A549 treated with Mapracorat at 1 μM for 4 hours (cell line): ENCODE measurements at places on chromosomes 11 and 22. TPM values are rescaled to one million over a fixed set of nuclear protein-coding genes. Genes with fewer than 3 reads are reported as not detected.

The SIPA1 gene
- total RNA-seq: 11.8 to 19.3 TPM (median 17.9 TPM) in 5 replicates

The ANO9 gene
- 0.64 to 1.3 TPM (median 0.88 TPM) in 5 replicates for total RNA-seq

The TRAPPC4 gene
- total RNA-seq: 56.5 to 66.9 TPM (median 60.0 TPM) in 5 replicates

The PTPRCAP gene
- 0.24 to 0.72 TPM (median 0.29 TPM) in 4 of 5 replicates, not detected in the other for total RNA-seq

The PRG3 gene
- not detected in 5 replicates for total RNA-seq

The OR2AG2 gene
- total RNA-seq: 0.03 TPM in 1 of 5 replicates, not detected in the others

The SLN gene
- total RNA-seq: 1.1 to 2.9 TPM (median 1.4 TPM) in 5 replicates

The TSKU gene
- 109 to 152 TPM (median 142 TPM) in 5 replicates for total RNA-seq

The ART1 gene
- total RNA-seq: not detected in 5 replicates

The TRIM29 gene
- total RNA-seq: 19.3 to 24.1 TPM (median 22.6 TPM) in 5 replicates

The CFAP300 gene
- 5.4 to 7.2 TPM (median 6.1 TPM) in 5 replicates for total RNA-seq

The TSGA10IP gene
- not detected in 5 replicates for total RNA-seq

The DDTL gene
- total RNA-seq: 1.6 to 2.1 TPM (median 1.9 TPM) in 5 replicates

The SLC37A2 gene
- 0.05 to 0.16 TPM (median 0.11 TPM) in 5 replicates for total RNA-seq

The CCDC89 gene
- total RNA-seq: not detected in 5 replicates

The LMNTD2 gene
- 2.0 to 3.0 TPM (median 2.7 TPM) in 5 replicates for total RNA-seq

The CHRNA10 gene
- 0.76 to 1.5 TPM (median 1.1 TPM) in 5 replicates for total RNA-seq

The TSSK2 gene
- total RNA-seq: not detected in 5 replicates
